ENCODE measurements at places on chromosomes 4 and X.
A peak's percentile ranks its signal among the peaks of the same experiment; 100 is the strongest.

- no peak for DNase-seq
Measured at GRCh38 chrX:111661241-111661640, 19.7 kb upstream of the ALG13 start.

DNA sequence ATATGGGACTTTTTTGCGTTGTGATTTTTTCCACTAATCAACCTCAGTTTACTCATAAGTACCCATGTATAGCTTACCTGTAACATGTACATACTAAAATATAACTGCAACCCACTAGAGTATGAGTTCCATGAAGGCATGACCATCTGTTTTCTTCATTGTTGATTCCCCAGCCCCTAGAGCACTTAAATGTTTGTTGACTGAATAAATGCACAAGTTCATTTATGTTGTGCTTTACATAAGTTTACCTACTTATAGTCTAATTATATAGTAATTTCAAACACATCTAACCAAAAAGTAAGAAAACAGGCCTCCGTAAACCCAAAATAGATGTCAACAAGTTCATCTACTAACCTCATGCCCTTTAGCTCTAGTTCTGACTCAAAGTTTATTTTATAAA, 34.7 kb downstream of the DCHS2 start:
- no peak for DNase-seq

GRCh38 chr4:182929296-182929695, 12.1 kb upstream of the DCTD start:
- DNase-seq: no peak

DNA sequence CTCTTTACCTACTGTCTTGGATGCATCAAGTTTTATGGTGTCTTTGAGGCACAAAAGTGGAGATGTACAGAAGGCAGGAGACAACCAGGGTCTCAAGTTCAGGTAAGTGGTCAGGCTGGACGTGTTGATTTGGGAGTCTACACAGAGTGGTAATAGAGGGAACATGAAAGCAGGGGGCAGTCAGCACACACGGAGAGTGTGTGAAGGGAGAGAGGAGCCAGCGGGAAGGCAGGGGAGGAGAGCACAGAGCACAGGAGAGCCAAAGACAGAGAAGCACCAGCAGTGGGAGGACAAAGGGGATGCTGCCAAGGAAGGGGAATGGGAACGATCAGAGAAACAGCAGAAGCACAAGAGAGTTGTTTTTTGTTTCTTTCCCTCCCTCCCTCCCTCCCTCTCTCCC, 32.9 kb downstream of the TMEM150C start:
- no peak for DNase-seq

DNA sequence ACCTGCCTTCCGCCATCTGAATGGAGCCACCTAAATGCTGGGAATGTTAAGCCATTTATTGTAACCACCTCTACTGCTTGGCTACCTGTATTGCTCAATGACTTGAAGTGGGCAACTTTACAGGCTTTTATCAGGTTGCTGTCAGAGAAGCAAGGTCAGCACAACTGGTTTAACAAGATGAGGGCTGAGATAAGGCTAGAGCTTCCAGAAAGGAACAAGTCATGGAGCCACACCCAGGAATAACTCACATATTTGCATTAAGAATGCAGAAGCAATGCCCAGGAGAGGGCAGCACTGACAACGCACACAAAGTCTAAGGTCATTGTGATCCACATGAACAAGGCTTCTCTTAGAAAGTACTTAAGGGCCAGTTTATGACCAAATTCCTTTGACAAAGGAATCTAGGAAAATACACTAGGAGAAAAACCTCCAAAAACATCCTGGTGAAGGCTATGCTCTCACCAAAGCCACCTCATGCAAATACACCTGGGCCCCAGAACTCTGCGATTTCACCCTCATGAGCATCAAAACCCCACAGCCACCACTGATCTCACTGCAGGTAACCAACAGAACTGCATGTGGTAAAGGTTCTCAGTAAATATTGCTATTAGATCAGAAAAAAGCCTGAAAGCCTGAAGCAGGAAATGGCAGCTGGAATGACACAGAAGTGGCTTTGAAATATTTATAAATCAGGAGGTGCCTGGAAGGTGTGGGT, 15.0 kb upstream of the STS start:
- DNase-seq: peak; percentile 26

Measured in retina (tissue), 1 donor.